Renal pelvis (tissue), 12 donors: ENCODE measurements at places on chromosomes 3 and 15. TPM values are rescaled to one million over a fixed set of nuclear protein-coding genes. Genes with fewer than 3 reads are reported as not detected.

FES gene
- 17.3 TPM for polyA plus RNA-seq

ARPP21 gene
- polyA plus RNA-seq: 1.3 TPM

CLDN18 gene
- polyA plus RNA-seq: 0.87 TPM

RARRES1 gene
- polyA plus RNA-seq: 9.5 TPM

SLC51B gene
- polyA plus RNA-seq: 10.5 TPM

ANKRD63 gene
- polyA plus RNA-seq: not detected

MRPS11 gene
- polyA plus RNA-seq: 54.0 TPM

CCDC9B gene
- 9.3 TPM for polyA plus RNA-seq

DNA sequence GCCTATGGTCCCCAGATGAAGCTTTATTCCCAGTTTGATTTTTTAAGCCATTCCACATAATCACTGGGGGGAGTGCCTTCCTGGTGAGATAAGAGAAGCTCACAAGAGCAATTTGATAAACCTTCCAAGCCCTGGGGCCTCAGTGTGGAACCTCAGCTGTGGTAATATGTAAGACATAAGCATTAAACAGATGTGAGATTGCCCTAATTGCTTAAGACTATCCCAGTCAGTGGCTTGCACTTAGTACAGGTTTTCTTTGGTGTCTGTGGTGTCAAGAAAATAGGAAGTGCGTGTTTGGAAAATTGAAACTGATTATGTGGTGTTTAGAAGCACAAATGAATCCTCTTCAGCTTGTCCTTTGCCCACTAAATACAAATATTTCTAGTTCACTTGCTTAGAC is 54.3 kb downstream of the LRRN1 start:
- no peak for DNase-seq

- no peak for DNase-seq
These were observed 11.1 kb upstream of the MGLL start for GRCh38 chr3:127833281-127834032.

- no peak for DNase-seq
These were observed 5.3 kb downstream of the IGF1R start for GRCh38 chr15:98653686-98654085.

- no peak for DNase-seq
These were observed 83.6 kb upstream of the SPATA12 start for GRCh38 chr3:56976651-56977560.

DNA sequence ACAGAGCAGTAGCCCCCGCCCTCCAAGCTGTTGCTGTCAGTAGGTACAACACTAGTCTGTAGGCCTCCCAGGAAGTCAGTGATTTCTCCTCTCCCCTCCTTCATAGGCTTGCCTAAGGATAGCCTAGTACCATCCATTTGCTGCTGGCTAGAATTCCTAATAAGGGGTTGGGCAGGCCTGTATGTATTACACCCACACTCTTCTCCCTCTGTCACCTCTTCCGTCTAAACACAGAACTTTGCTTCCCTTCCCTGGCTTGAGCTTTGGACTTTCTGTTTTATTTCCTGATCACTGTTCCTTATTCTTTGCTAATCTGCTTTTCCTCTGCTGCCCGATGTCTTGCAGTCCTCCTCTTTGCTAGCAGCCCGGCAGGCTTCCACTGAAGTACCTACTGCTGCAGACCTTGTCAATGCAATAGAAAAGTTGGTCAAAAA is 93.4 kb upstream of the UMPS start:
- no peak for DNase-seq

DNA sequence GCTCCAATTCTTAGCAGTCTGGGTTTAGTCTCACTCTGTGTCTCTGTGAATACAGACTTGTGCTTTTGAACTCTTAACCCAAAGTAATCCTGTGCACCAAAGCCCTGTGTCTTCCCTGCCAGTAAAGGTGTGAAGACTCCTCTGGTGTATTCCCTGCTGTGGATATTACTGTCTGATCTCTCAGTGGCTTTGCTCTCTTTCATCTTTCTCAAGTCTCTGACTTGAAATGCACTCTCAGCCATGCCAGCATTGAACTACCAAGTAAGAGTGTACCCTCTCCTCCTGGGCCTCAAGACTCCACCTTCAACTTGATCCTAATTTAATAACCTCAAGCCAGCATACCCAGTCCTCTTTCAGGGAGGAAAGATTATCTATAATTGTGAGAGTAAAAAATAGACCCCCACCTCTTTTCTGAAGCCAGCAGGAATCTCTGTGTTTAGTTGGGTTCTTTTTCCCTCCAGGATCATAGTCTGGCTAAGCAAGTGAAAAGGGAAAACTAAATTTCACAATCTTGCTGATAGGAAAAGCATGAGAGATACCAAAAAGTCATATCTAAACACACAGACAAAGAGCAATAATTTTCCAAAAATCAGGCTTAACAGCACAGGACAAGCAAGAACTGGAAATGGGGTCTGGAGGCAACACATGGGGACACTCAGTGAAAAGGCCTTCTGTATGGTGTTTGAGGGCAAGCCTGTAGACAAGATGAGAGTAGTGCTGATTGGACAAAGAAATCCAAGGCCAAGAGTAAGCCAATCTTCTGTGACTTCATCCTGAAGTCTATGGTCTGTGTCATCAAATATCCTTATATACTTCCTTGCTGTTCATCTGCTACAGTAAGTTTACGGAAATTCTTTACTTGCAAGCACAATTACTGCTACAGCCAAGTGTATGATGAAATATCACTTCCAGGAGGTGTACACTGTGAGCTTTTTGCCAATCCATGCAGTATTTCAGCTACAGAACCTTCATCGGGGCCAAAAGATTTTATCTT is 296.1 kb upstream of the TGFBR2 start:
- DNase-seq: no peak

- no peak for DNase-seq
These were observed 57.1 kb downstream of the LMLN start for GRCh38 chr3:198017090-198017489.

DNA sequence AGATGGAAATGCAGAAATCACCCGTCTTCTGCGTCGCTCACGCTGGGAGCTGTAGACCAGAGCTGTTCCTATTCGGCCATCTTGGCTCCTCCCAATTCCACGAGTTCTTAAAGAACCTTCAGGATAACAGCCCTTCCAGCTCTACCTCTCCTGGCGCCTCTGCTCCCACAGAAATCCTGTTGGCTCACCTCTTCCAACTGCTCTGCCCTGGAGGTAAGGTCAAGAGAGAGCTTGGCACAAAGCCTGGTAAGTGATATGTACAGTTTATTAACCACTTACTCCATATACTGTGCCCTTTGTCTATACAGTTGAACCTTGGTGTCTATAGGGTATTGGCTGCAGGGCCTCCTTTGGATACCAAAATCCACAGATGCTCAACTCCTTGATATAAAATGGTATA is 17.8 kb upstream of the FGF12 start:
- DNase-seq: no peak

DNA sequence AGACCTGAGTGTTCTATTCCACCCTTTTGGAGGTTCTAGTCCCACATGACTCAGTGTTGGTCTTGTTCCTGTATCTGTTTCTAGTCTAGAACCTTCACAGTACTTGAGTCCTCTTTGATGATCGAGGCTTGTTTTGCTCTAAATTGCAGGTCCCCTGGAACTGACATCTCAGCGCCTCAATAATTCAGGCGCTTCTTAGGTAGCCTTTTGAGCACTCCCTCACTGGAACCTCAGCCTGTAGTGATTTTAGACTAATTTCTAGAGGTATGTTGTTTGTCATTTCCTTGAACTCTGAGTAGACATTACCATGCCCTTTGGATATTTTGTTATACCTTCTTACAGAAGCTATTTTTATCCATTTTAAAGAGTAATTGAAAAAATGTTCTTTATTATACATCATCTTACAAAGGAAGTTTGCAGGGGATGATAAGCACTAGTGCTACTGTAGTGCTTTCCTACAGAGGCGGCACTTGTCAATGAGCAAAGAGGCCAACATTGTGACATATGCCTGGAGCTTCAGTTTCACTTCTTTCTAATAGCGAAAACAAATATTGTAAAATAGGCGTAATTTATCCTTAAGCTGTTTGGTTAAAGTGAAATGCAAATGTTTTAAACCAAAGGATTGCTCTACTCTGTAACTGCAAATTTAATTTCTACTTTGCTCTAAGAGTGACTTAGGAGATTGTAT is 75.7 kb downstream of the EFL1 start:
- DNase-seq: no peak
